ENCODE measurements at places on chromosomes 12 and 14.

DNA sequence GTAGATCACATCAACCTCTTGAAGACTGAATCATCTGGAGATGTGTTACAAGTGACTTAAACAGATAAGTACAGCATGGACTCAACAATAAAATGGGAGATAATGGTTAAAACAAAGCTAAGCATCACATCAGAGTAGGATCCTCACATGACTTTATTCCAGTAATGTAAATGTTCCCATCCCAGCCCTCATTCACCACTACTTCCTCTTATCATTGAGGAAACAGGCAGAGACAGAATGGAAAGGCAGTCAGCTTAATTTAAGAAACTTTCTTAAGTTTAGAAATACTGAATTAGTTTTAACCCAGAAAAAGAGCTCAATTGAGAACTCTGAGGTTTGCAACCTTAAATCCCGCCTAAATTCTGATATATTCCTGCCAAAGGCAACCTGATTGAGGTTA is 1.2 kb upstream of the ALG10 start:
- DNase-seq = no peak

DNA sequence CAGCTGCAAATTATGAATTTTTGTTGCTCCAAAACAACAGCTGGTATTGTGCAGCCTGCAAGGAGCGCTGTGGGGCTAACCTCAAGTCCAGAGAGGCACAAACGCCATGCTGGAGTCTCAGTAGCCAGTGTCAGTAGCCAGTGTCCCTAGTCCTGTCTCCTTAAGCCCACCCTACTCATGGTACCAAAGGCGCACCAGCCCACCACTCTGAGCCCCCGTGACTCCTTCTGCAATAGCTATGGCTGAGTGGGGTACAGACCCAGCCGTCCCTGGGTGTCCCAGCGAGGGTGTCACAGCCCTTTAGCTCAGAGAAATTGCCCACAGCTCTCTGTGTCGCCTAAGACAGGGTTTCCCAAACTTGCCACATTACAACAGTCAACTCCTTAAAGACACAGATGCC is 65.2 kb downstream of the ARL6IP4 start:
- DNase-seq = no peak

GRCh38 chr14:77158882-77159255 is 17.3 kb upstream of the ZDHHC22 start:
- DNase-seq = no peak

GRCh38 chr12:75684678-75685616 is 173.5 kb upstream of the KRR1 start:
- no peak for DNase-seq

GRCh38 chr12:104274811-104275210 is 28.7 kb upstream of the EID3 start:
- DNase-seq = no peak

DNA sequence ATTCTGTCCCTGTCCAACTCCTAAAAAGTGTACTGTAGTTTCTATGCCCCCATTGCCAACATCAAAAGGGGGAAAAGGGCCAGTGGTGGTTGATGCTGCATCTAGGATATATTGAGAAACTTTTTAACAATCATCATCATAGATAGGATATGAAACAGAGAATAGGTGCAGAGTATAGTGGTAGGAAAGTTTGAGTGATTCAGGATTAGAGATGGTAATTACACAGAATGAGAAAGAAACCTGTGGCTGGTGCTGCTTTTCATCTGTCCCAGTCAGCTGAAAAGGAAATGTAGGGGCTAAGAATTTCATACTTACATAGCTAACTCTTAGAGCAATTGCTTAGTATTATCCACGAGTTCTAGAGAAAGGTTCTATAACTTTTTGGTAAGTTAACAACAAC is 67.6 kb downstream of the GTF2A1 start:
- no peak for DNase-seq

GRCh38 chr12:119592232-119592631 is 1.3 kb upstream of the TMEM233 start:
- DNase-seq = no peak

DNA sequence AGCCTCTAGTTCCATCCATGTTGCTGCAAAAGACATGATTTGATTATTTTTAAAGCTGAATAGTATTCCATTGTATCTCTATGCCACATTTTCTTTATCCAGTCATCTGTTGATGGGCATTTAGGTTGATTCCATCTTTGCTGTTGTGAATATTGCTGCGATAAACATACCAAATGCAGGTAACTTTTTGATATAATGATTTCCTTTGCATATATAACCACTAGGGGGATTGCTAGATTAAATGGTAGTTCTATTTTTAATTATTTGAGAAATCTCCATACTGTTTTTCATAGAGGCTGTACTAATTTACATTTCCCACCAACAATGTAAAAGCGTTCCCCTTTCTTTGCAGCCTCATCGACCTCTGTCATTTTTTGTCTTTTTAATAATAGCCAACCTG is 342.5 kb downstream of the MDGA2 start:
- DNase-seq = no peak

DNA sequence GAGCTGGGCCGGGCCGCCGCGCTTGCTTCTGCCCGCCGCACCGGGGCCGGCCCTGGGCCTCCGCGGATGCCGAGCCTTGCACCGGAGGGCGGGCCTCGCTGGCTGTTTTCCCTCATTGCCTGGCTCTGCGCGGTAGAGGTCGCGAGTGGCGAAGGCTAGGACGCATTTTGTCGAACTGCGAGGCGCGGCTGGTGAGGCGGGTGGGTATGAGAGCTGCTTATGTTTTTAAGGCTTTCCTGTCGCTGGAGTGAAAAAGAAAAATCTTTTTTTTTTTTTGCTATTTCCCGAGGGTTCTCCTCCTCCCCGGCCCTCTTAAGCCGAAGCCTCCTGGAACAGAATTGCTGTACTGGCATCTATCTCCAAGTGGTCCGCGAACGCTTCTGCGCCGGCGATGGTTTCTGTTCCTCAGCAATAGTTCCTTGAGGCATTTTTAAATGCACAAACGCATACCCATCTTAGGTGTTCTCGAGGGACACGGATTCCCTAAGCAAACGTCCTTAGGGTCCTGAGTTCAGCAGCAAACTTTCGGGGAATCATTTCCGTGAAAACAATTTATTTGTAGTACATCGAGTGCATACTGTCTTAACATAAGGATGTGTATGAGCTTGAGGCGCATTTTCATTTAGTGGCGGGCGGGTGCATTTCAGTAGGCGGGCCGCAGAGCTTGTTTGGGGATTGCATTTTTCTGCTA is 631 bp downstream of the RESF1 start:
- peak; percentile 53 for DNase-seq

DNA sequence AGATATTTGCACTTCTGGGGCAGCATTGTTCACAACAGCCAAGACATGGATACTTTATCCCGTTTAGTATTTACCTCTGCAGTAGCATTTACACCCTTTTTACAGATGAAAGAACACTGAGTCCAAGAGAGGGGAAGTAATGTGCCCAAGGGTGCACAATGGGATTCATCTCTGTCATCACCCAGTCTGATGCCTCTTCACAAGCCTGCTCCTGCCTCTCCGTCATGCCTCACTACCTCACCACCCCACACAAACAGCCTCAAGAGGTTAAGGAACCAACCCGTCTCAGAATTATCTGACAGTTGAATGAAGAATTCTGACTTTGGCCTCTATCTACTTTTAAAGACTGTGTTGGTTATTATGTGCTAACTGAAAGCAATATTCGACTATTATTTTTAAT is 368.4 kb downstream of the ATP23 start:
- no peak for DNase-seq

- no peak for DNase-seq
These were observed 123.6 kb downstream of the TSPAN9 start for GRCh38 chr12:3200814-3201233.

- DNase-seq = no peak
These were observed 339.9 kb upstream of the RGS6 start for GRCh38 chr14:71592361-71592760.

GRCh38 chr14:60381909-60382308 is 104.0 kb downstream of the C14orf39 start:
- no peak for DNase-seq

- no peak for DNase-seq
These were observed 306.8 kb upstream of the G2E3 start for GRCh38 chr14:30252151-30252550.

DNA sequence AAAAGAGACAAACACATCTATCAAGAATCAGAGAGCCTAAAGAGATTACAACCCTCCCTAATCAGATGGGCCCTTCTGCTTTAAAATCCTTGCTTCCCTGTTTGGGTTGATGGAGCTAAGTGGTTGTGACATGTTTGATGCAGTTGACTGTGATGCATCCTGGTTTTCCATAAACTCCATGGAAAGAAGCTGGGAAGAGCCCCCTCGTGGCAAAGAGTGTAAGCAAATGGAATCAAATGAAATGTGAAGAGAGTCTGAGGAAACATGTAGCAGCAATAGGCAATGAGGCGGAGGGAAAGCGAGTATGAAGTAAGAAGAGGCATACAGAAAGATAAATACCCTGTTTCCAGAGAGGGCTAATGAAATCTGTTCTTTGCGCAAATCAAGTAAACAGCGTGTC is 70.4 kb upstream of the SLCO1C1 start:
- DNase-seq = no peak

GRCh38 chr14:76844223-76844622 is 18.0 kb downstream of the LRRC74A start:
- DNase-seq = peak; percentile 65

DNA sequence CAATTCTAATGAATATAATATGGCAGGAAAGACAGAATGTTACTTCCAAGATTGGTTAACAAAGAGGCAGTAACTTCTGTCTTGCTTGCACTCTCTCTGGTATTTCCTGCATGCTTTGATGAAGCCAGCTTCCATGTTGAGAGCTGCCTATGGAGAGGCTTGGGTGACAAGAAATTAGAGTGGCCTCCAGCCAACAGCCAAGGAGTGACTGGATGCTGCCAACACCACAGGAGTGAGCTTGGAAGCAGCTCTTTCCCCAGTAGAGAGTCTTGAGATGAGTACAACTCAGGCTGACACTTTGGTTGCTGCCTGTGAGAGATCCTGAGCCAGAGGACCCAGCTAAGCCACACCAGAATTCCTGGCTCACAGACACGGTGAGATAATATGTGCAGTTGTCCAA is 183.1 kb downstream of the RMST start:
- no peak for DNase-seq

- DNase-seq = no peak
These were observed 114.3 kb upstream of the PDZRN4 start for GRCh38 chr12:41073633-41074472.

- no peak for DNase-seq
These were observed 134.2 kb downstream of the ESRRB start for GRCh38 chr14:76510181-76510580.
